ENCODE measurements at places on chromosomes 1 and 21.

- DNase-seq: no peak
Measured at GRCh38 chr1:117001254-117001927, at the start of gene CD101. CD101 (plus strand) TSS chr1:117001760; CDS start chr1:117001818, 58 bp downstream.

- DNase-seq: no peak
Measured at GRCh38 chr21:29152916-29153315, 22.5 kb downstream of the MAP3K7CL start.

DNA sequence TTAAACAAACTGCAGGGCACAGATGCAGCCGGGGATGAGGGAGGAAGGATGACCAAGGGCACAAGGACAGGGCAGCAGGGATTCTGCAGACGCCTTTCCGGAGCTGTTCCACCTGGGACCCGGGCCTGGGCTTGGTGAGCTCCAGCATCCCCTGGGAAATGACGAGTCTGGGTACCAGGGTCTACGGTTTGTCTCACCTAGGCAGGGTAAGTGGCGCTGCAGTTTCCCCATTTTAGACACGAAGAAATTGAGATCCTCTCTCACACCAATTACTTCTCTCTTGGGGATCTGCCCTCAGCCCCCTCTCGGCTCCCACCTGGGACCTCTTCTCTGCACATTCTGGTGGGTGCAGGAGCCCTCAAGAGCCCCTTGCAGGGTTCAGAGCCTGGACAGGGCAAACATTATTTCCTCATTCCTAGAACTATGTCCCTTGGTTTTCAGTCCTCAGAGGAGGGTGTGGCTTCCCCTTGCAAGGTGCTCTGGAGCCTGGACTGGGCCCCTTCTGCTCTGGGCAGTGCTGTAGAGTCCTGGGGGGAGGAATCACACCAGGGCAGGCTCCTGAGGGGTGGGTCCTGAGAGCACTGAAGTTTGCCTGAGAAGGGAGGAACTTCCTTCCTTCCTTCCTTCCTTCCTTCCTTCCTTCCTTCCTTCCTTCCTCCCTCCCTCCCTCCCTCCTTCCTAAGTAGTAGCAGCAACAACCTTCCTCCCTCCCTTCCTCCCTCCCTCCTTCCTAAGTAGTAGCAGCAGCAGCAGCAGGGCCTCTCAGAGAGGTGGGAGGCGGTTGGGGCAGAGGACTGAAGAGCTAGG lies 16.0 kb downstream of the RAP1GAP start:
- no peak for DNase-seq

GRCh38 chr1:210269981-210270380 lies 37.4 kb downstream of the SERTAD4 start:
- no peak for DNase-seq

DNA sequence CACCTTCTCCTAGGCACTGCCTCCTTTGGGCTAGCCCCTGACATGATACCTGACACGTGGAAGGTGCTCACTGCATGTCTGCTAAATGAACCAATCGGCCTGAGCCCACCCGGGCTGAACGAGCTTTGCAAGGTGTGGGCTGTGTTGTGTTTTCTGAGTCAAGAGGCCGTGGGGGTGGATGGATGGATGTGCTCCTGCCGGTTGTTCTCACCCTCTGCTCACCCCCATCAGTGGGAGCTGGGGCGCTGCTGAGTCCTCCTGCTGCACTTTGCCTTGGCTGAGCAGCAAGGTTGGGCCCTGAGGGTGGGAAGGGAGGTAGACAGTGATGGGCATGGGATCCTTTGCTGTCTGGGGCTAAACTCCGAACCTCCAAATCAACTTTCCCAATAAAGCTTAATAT lies 6.7 kb upstream of the CACNA1E start:
- DNase-seq: no peak

All from NCI-H1436 treated with DMSO at 0.1 percent for 48 hours (cell line).